Stimulated activated CD4-positive, alpha-beta T cell treated with anti-CD3 and anti-CD28 coated beads, Interleukin-2, amount 100 ng/mL, for 48 hours (primary cell): ENCODE measurements at places on chromosomes 2 and 18.
A peak's percentile ranks its signal among the peaks of the same experiment; 100 is the strongest.

DNA sequence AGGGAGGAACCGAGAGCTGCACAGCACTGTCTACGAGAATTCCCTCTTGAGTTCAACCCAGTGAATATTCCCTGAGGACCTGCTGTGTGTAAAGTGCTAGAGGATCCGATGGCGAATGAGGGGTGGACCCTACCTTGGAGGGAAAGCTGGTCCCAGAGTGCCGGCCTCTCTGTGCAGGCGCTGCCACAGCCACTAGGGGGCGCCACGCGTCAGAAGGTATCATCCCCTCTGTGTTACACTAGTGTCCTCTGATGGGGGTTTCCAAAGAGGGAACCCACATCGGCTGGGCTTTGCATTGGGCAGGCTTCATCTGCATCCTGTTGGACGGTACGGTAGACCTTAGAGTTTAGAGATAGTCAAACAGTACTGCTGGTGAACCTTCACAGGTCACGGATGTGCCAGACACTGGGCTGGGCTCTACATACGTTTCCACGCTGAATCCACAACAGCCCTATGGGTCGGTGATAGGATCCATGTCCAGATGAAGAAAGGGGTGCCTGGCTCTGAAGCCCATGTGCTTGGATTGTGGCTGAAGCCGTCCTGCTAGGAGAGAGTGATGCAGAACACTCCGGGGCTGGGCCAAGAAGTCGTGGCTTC, 39.0 kb downstream of the COA5 start:
- peak; percentile 76 for DNase-seq

- DNase-seq = no peak
These were observed 38.4 kb upstream of the APCDD1 start for GRCh38 chr18:10416065-10416464.

DNA sequence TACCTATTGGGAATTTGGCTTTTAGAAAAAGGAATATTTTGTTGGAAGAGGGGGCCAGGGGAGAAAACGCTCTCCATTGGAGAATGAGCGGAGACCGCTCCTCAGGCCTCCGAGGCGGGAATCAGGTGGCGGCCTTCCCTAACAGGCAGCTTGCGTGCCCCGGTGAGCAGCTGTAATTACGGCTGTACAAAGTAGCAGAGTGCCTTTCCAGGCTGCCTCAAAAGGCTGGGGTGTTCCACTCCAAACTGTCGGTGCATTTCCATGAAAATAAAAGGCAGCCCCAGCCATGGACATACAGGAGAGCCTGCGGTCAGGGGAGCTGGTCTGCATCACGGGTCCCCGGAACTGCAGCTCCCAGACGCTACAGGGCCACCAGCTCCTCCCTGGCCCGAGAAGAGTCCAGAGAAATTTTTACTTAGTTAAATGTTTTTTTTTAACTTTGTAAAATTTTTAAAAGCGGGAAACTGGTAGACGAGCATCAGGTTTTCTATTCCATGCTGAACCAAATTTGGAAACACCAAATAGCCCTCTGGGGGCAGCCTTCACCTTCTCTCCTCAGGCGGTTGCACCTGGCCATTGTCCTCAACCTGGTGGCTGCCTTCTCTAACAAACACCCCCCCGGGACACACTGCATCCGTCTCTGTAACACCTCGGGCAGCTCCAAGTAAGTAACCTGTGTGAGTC, 209.3 kb upstream of the SALL3 start:
- no peak for DNase-seq

DNA sequence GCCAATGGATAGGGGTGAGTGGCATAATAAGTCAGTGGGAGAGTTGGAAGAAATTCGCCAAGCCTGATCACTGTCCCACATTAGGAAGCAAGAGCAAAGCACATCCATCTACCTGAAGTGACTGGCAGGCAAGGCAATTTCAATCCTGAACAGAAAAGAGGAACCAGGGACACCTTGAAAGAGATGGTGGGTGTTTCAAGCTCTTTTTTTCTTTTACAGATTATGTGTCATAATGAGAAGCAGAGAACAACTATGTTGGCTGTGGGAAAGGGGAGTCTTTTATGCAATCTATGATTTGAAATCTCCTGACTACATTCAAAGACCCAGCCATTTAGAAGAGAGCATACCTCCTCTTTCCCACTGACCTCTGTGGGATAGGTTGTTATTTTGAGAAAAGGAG, 63.5 kb downstream of the TGIF1 start:
- no peak for DNase-seq

- DNase-seq = no peak
These were observed 140.3 kb downstream of the TRIB2 start for GRCh38 chr2:12856934-12857601.

DNA sequence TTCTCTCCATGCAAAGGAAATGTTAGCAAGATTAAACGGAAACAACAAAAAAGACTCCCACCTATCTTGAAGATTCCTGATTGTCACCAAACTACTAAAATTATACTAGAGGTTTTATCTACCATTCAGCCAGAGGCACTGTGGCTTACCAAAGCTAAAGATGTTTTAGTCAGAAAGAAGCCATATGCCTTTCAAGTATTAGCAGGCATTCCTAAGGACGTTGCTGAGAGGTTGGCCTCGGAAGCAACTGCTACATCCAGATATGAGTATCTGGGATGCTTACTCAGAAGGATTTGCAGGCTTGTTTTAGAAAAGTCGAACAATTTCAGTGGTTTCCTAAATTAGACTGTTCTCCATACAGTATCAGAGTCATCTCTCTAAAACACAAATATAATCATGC, 88.3 kb upstream of the UBE2E3 start:
- no peak for DNase-seq

DNA sequence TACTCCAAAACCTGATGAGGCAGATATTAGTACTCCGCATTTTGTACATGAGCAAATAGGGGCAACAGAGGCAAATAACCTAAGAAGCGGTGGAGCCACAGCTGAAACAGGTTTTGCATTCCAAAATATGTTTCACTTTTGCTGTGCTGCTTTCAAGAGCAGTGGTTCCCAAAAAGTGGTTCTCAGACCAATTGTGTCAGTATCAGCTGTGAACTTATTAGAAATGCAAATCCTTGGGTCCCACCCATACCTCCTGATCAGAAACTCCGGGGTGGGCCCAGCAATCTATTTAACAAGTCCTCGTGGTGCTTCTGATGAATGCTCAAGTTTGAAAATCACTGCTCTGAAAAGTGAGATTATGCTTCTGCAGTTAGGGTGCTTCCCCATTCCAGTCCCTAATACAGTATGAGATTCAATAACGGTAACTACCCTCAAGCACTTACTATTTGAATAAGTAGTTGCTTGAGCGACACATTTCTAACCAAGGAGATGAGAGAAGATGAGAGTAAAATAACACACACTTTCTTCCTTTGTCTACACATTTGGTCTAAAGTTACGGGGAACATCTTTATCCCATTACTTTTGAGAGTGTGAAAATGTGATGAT, 17.8 kb upstream of the TCF4 start:
- no peak for DNase-seq

- DNase-seq = no peak
These were observed 759 bp downstream of the GALNT13 start for GRCh38 chr2:153872311-153873051.

DNA sequence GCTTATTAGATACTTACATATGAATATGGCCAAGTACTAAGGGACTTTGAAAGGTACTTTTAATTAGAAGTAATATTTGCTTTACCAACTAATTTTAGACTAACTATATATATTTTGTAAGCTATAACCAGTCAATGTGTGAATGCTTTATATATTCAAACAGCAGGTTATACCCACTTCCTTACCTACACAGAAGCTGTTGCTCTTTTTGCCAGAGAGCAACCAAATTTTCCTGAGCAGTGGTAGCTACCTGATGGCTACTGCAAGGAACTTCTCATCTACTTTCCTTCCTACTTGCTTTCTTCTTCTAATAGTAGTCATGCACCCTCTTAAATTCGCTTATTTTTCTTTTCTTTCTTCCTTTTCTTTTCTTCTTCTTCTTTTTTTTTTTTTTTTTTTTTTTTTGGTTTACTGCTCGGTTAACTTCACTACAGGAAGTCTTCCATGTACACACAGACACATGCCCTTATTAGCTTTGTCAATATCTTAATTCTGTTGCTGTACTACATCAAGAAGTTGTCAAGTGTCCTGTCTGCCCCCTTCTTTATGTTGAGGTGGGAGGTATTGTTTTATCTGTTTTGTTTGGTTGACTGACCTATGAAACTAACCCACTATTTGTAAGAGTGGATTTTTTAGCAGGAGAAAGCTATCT, 95.0 kb downstream of the EPC2 start:
- DNase-seq = no peak

- DNase-seq = no peak
These were observed 850.7 kb downstream of the NRXN1 start for GRCh38 chr2:50181212-50181611.

GRCh38 chr2:88247531-88247930, 77.4 kb downstream of the THNSL2 start:
- DNase-seq = no peak

GRCh38 chr2:191302459-191303139, 57.4 kb downstream of the MYO1B start:
- no peak for DNase-seq

- DNase-seq = no peak
These were observed 673 bp upstream of the HNMT start for GRCh38 chr2:137963535-137964065.

GRCh38 chr2:15173501-15173900, 387.6 kb downstream of the NBAS start:
- DNase-seq = no peak
